T-helper 17 cell (primary cell): ENCODE measurements at places on chromosomes 12 and 14.

- DNase-seq: peak; percentile 70
Measured at GRCh38 chr14:91418387-91419043, 895 bp upstream of the CCDC88C start.

- no peak for DNase-seq
Measured at GRCh38 chr12:105554856-105555255, 224.4 kb downstream of the C12orf75 start.

DNA sequence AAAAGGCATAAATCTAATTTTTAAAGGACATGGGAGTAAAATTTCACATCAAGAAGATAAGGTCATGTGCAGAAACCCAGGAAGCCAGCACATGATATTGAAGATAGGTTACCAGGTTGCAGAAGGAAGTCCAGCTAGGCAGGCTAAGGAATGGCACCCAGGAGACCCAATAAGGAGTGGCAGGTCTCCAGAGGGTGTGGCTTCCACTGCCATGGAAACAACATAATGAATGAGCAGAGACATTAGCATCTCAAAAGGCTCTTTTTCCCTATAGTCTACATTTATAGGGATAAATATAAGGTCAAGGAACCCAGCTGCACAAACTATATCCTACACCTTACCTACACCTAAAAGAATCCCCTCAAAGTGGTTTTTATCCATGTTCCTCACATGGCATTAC lies 275.9 kb downstream of the RPS29 start:
- DNase-seq: no peak

DNA sequence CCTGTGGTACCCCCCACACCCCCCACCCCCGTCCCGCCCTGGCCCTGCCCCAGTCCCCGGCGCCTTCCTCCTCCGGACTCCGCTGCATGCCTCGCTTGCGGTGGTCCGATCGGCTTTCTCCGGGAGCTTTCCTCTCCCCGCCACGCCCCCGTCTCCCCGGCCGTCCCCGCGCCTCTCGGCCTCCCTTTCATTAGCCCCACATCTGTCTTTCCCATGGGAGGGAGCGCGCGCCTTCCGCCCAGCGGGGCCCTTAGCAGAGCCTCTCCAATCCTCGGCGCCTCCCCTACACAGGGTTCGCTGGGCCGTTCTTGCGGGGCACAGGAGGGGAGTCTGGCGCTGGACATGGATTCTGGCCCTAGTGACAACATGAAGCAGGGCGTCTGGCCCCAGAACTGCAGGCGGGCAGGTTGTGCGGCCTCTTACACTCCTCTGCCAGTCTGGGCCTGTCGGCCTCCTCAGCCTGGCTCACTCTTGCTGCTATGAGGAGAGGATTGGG lies 1.5 kb upstream of the EFS start:
- DNase-seq: no peak

- DNase-seq: no peak
Measured at GRCh38 chr12:124369827-124370378, 75.0 kb downstream of the RFLNA start.
